ENCODE measurements at places on chromosomes 4 and X. TPM values are rescaled to one million over a fixed set of nuclear protein-coding genes. Genes with fewer than 3 reads are reported as not detected.

The BEX5 gene
- not detected for total RNA-seq

The CXCR3 gene
- not detected for total RNA-seq

The DYNLT3 gene
- total RNA-seq = 64.2 TPM

The PGAM4 gene
- not detected for total RNA-seq

- peak; percentile 6 for DNase-seq
Observed at GRCh38 chr4:149719357-149719756, 96.3 kb downstream of the IQCM start.

- no peak for DNase-seq
Observed at GRCh38 chrX:31233941-31234496, 162.2 kb upstream of the FTHL17 start.

DNA sequence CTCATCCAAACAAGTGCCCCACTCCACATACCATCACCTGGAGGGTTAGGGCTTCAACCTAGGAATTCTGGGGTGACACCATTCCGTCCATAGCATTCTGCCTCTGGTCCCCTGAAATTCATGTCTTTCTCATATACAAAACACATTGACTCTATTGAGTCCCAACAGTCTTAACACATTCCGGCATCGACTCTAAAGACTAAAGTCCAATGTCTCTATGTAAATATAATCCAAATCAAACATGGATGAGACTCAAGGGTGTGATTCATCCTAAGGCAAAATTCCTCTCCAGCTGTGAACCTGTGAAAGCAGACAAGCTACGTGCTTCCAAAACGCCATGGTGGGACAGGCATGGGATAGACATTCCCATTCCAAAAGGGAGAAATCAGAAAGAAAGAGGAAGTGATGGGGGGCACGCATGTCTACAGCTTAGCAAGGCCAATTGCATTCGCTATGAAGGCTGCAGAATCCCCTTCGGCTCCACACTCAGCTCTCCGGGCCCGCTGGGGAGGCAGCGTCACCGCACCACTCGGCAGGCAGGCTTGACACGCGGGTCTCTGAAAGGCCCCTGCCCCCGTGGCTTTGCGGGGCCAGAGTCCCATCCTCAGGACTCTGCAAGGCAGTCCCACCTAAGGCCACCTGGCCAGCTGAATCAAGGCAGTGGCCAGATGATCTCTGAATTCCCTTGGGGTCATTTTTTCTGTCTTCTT, 53.2 kb downstream of the ADRA2C start:
- no peak for DNase-seq

DNA sequence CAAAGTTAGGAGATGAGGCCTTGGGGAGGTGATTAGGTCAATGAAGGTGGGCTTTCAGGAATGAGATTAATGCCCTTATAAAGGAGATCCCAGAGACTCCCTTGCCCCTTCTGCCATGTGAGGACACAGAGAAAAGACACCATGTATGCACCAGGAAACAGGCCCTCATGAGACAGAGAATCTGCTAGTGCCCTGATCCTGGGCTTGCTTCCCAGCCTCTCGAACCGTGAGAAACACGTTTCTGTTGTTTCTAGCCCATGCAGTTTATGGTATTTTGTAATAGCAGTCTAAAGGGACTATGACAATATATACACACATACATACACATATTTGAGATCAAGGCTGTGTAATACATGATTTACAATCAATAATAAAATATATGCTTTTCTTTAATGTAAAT, 41.4 kb upstream of the ENPP6 start:
- DNase-seq = no peak

DNA sequence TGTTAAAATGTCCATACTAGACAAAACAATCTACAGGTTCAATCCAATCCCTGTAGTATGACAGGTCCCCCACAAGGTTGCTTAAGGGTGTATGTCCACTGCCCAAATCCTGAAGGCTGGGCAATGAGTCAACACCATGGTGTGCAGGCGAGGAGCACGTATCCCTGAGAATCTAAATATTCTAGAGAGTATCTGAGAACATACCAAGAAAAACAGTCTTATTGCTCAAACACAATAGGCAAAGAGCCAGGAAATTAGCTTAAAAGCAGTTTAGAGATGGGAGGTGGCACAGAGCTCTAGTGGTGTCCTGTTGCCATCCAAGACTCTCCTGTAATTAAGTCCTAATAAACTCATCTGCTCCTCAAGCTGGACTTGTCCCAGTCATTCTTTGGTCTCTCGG, 37.0 kb downstream of the RCHY1 start:
- no peak for DNase-seq

GRCh38 chr4:79209081-79209480, 116.8 kb downstream of the NAA11 start:
- no peak for DNase-seq

DNA sequence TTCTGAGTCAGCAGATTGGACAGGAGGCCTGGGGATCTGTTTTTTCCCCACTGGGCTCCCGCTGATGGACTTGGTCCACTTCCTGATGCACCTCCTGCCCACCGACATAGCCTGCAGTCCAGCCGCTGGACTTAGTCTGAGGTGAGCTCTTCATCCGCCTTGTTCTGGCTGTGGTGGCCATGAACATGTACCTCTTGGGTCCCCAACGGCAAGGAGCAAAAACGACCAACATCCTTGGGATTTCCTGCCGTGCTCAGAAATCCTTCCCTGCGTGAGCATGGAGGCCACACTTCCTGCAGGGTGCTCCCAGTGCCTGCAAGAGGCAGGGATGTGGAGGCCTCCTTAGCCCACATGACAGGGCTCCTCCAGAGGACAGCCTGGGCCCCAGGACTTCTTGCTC, 76.8 kb downstream of the CRMP1 start:
- no peak for DNase-seq

DNA sequence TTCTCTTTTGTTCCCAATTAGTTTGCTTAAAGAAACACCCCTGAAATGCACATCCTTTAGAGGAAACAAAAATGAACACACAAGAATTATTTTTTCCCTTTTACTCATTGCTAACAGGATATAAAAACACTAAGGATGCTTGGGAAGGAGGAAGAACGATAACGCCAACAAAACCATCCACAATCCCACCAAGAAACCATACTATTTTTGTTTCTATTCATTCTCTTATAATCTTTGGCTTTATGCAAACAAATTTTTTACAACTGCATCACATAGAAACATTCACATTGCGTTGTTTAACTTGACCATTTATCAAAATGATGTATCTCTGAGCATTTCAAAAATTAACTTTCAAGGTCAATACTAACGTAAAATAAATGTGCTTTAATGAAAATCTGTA, 12.0 kb downstream of the APBB2 start:
- peak; percentile 51 for DNase-seq

GRCh38 chr4:143617994-143618679, 82.3 kb downstream of the FREM3 start:
- peak; percentile 6 for DNase-seq

- DNase-seq = no peak
Observed at GRCh38 chr4:2545321-2546013, 9.0 kb downstream of the FAM193A start.

DNA sequence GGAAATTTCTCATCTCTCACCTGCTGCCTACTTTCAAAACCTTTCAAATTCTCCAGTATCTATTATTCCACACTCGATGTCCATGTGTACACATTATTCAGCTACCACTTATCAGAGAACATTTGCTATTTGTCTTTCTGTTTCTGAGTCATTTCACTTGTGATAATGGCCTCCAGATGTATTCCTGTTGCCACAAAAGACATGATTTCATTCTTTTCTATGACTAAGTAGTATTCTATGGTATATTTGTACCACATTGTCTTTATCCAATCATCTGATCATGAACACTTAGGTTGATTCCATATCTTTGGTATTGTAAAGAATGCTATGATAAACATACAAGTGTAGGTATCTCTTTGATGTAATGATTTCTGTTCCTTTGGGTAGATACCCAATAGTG, 310.1 kb upstream of the SPOCK3 start:
- DNase-seq = peak; percentile 39

- no peak for DNase-seq
Observed at GRCh38 chrX:79169484-79169883, 25.0 kb downstream of the GPR174 start.

DNA sequence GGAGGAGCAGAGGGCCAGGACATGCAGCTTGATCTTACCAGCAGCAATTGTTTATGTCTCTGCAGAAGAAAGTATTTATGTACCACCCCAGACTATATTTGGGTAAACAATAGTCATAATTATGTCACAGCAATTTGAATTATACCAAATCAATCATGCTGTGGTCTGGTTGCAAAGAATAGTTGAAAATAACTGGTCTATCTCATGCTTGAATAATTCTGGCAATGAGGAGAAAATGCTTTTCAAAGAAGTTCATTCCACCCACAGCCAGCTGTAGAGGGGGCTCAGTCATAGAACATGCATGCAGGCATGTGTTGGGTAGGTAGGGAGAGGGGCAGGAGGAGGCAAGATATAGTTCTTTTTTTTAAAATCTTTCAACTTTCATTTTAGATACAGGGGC, 399.2 kb downstream of the IL15 start:
- DNase-seq = no peak

- DNase-seq = no peak
Observed at GRCh38 chr4:35125995-35126712, 1118.2 kb downstream of the ARAP2 start.

- no peak for DNase-seq
Observed at GRCh38 chr4:189305500-189305899, 635.2 kb upstream of the FRG1 start.

GRCh38 chrX:40283981-40284380, 186.2 kb upstream of the BCOR start:
- peak; percentile 51 for DNase-seq

- no peak for DNase-seq
Observed at GRCh38 chr4:184413261-184414046, 60.9 kb downstream of the IRF2 start.

DNA sequence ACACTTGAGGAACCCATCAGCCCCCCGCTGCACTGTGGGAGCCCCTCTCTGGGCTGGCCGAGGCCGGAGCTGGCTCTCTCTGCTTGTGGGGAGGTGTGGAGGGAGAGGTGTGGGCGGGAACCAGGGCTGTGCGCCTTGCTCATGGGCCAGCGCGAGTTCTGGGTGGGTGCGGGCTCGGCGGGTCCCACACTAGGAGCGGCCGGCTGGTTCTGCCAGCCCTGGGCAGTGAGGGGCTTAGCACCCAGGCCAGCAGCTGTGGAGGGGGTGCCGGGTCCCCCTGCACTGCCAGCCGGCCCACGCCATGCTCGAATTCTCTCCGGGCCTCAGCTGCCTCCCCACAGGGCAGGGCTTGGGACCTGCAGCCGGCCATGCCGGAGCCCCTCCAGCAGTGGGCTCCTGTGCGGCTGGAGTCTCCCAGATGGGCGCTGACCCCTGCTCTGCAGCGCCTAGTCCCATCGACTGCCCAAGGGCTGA, 430.2 kb downstream of the FAT4 start:
- DNase-seq = no peak

DNA sequence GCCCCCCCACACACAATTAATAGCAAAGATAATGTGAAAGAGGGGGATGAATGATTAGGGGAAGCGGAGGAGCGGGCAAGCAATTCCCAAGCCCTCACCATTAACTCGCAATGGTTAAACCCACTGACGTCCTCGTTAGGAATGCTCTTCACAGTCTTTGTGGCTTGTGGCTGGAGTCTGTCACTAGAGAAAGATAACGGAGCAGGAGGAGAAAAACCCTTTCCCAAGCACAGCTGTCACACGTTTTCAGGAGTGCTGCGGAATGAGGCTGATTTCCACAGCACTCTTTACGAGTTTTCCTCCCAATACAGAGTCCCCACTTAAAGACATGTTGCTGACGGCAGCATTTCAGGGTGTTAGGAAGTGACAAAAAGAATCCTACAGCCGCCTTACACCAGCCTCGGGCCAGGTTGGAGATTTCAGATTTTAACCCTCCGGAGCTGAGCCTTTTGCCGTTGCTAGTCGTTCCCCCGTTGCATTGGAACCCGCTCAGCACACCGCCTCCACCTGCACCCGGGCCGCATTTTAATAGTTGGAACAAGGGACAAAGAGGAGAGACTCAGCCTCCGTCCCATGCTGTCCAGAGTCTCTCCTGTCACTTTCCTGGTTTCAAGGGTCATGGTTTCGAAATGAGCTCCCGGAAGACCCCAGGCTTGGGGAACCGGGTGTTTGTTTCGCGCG, 92.2 kb downstream of the GEMIN8 start:
- peak; percentile 19 for DNase-seq

GRCh38 chrX:49137492-49137891, 14.0 kb upstream of the GPKOW start:
- no peak for DNase-seq

GRCh38 chrX:48996969-48997368, 5.1 kb downstream of the GRIPAP1 start:
- no peak for DNase-seq

DNA sequence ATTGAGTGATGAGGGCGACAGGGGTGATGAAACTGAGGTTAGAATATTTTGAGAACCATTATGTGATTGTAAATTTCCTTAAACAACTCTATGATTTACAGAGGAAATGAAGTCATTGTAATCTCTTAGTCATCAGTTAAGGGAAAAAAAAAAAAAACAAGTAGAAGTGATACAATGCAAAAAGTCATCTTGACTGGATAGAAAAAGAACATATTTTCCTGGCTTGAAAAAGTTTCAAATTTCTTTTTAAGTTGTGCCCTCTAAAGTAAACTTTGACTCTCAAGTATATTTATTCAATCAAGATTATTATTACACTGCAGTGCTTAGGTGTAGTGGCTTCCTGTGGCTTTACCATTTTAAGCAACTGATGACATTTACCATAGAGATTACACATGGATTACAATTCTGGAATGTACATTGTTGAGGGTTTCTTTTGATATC, 40.6 kb downstream of the GABRB1 start:
- DNase-seq = peak; percentile 71

DNA sequence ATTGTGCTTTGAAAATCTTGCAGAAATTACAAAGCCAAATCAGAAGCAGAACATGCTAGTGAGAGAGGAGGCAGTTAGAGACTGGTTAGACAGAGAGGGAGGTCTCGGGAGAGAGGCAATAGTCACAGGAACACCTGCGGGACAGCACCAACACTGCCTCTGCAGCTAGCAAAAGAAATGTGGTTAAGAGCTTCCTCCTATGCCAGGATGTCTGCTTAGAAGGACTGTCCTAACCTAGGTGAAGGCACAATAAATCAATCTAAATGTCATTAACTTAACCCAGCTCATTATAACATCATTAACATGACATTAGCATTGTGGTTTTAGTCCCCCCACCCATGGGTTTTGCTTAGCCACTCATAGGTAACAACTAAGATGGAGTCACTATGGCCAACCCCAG, 726.7 kb downstream of the PCDH18 start:
- no peak for DNase-seq

Measured in fibroblast of the aortic adventitia (primary cell).